ENCODE measurements at places on chromosomes 2 and 18.

- no peak for DNase-seq
Observed at GRCh38 chr18:8020132-8020846, 453.2 kb downstream of the PTPRM start.

DNA sequence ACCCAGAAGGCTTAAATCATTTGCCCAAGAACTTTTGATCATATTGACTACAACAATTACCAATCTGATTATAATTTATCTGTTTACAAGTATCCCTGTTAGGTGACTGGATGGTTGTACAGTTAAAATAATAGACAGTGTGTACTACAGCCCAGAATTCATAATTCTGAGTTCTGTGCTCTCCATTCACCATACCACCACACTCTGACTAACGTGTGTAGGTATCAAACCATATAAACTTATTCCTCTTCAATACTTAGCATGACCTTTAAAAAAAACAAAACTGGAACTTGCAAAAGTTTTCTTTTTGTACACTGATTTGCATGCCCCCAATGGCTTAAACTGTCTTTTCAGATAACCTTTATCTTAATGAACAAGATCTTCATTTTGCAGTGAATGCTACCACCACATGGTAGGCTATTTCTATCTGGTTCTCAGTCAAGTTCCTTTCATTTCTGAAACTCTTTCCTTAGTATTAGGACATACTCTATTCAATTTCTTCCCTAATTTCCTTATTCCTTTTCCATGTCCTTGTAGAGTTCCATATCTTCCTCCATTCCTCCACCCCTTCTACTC is 50.9 kb downstream of the SOS1 start:
- DNase-seq: no peak

GRCh38 chr2:190553254-190553653 is 18.7 kb upstream of the NEMP2 start:
- no peak for DNase-seq

- no peak for DNase-seq
Observed at GRCh38 chr2:75113231-75113869, 86.0 kb downstream of the TACR1 start.

DNA sequence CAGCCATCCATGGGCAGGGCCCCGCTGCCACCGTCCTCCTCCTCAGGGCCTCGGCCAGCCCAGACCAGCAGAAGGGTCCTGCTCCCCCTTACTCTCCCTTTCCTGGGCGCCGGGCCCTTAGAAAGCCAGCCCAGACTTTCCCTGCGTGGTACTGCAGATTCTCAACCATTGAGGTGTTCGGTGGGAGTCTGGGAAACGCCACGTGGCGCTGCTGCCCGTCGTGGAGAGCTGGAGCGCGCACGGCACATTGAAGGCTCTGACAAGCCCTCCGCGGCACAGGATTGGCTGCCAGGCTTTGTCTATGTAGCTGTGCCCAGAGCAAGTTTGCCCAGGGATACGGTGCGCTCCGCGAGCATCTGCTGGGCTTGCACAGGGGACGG is 10.4 kb upstream of the KLHL30 start:
- no peak for DNase-seq

DNA sequence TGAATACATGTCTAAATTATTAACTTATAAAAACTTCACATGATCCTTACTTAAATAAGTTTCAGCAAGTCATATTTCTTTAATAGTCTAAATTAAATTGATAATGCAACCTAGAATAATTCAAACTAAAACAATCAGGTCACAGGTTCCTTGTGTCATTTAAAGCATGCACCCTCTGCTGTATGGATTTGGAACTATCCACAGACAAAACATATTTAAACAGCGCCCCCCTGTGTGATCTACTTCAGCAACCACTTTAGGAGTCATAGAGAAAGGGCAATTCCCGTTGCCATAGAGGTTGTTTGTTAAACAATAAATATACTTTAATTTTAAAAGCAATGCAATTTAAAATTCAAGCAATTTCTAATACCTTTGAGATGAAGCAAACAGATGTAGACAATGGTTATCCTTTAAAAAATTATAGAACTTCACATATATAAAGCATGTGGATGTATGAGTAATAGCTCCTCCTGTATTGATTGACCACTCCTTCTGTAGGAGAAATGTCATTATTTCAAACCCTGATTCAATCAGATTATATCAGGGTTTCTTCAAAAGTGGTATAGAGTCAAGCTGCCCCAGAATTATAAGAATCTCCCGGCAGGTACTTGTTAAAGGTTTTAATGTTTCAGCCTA is 21.2 kb downstream of the GRB14 start:
- DNase-seq: no peak

- no peak for DNase-seq
Observed at GRCh38 chr2:7116511-7116910, 199.3 kb downstream of the RNF144A start.

DNA sequence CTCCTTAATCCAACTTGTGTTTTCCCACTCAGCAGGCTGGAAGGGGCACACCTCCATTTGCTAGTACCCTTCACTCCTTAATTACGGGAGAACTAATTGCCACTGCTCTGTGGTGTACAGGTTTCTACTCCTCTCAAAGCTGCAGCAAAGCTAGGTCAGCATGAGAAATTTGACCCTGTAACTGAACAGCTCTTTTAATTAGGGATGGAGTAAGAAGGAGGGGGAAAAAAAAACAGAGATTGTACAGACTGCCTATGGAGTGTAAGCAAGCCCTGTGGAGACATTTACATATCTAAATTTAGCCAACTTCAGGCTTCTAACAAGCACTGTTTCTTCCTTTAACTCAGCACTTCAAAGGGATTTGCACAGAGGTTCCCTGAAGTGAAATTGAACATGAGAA is 629.7 kb upstream of the SETBP1 start:
- no peak for DNase-seq

DNA sequence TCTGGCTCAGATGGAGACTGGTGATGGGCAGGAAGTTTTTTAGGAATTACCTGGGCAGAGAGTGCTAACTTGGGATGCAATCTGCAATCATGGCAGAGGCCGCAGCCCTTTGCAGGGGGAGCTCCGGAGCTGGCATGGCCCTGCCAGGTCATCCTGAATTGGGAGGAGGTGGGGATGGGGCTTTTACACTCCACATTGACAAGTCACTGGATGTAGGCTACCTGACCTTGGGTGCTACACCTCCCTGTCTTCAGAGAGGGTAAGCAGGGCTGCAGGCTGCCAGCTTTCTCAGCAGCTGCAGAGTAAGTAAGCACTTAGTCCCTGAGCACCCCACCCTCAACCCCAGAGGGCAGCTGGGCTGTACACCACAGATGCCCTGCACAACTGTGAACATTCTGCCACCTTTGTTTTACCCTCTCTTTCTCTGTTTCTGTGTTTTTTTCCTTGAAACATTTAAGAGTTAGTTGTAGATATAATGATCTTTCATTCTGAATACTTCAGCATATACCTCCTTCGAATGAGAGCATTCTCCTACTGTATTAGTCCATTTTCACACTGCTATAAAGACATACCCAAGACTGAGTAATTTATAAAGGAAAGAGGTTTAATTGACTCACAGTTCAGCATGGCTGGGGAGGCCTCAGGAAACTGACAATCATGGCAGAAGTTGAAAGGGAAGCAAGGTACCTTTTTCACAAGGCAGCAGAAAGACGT is 6.8 kb upstream of the HS1BP3 start:
- no peak for DNase-seq

DNA sequence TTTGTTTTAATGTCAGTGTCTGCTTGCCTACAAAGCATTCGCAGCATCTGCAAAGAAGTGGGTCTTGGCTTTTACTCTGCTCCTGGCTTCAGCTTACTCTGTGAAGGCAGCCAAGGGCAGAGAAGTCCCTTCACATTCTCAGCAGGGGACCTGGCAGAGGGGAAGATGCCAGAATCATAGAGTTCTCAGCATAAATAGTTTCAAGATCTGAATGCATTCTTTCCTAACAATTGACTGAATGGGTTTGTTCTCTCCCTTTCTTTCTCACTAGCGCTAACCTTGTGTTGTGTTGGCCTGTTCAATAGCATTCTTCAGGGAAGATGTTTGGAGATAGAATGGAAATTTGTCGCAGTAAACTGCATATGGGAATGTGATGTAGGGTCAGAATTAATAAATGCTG is 106.9 kb downstream of the FARSB start:
- DNase-seq: no peak

GRCh38 chr2:71948781-71949536 is 198.7 kb downstream of the CYP26B1 start:
- DNase-seq: no peak

DNA sequence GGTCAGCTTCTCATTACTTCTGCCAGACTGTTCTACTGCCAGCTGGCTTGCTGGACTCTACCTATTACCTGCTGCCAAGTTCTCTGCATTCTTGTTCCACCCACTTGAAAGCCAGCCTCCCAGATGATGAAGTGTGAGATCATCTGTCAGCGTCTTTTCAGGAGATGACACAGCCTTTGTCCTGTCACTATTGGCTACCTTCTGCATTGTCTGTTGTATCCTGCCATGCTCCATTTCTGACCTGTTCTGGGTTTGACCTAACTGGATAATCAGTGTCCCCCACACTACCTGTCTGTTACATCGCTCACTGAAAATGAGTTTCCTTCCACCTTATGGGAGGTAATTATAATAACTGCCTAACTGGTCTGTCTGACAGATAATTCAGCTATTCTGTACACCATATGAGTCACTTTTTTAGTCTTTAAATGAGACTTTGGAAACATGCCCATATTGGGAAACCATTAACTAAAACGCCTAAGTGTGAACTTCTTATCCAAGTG is 520.6 kb downstream of the METTL4 start:
- DNase-seq: no peak

GRCh38 chr2:173191601-173192000 is 116.0 kb downstream of the MAP3K20 start:
- DNase-seq: no peak

- no peak for DNase-seq
Observed at GRCh38 chr2:190320696-190321095, 1.1 kb upstream of the HIBCH start.

GRCh38 chr2:231717281-231718171 is 9.2 kb downstream of the PTMA start:
- DNase-seq: no peak

DNA sequence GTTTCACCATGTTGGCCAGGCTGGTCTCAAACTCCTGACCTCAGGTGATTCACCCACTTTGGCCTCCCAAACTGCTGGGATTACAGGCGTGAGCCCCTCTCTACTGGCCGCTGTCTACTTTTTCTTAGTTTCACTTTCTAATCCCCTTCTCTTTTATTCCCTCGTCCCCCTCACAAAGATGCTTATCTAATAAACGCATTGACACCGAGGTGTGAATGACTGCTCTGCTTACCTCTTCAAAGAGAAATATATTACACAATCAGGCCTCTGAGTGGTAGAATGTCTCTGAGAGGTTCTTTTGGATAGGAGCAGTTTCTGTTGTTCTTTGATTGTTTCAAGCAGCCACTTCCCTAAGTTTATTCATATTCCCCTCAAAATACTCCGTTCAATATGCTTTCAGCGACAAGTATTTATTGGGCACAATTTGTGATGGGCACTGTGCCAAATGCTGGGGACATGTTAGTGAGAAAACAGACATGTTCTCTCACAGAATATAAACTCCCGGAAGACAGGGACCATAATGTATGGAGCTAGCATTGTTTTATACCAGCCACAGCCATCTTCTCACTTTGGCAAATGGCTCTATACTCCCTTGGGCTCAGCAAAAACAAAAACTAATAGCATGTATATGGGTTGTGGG is 34.7 kb upstream of the RAPH1 start:
- no peak for DNase-seq

GRCh38 chr2:20106746-20107145 is 55.3 kb upstream of the LAPTM4A start:
- DNase-seq: peak; percentile 7

- DNase-seq: no peak
Observed at GRCh38 chr2:181305301-181306123, 151.7 kb upstream of the ITGA4 start.

GRCh38 chr2:168314236-168314635 is 66.8 kb upstream of the STK39 start:
- no peak for DNase-seq

- DNase-seq: no peak
Observed at GRCh38 chr2:65722028-65722778, 289.8 kb upstream of the SPRED2 start.

- DNase-seq: no peak
Observed at GRCh38 chr18:32851936-32852335, 79.1 kb upstream of the KLHL14 start.

- no peak for DNase-seq
Observed at GRCh38 chr2:57160976-57161375, 885.6 kb upstream of the VRK2 start.

GRCh38 chr2:28730641-28731146 is 20.9 kb upstream of the PPP1CB start:
- no peak for DNase-seq
